ENCODE measurements at places on chromosomes 7 and 10.

DNA sequence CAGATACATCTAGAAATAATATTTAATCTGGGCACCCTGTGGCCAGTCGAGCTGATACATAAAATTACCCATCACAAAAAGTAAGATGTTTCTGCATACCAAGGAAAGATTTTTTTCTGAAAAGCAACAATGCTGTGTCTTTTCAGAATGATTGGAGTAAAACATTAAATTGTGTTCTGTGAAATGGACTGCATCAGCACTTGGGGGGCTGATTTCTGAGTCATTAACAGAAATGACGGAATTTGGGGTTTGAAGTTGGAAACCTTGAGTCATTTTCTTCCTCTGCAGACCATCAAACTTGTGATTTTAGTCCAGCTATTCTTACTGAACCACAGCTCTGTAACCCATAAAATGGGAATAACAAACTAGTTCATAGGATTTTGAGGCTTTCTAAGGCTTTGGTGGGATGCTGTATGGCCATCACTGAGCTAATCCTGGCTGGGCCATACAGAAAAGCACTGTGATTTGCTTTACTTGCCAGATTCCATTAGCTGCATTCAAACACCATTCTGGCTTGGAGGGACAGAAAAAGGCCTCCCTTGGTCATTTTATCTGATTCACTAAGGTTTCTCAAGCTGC lies 739.4 kb upstream of the IGFBP3 start:
- DNase-seq, result no peak

- peak; percentile 37 for DNase-seq
Measured at GRCh38 chr10:35025916-35026315, 64.2 kb downstream of the CUL2 start.

DNA sequence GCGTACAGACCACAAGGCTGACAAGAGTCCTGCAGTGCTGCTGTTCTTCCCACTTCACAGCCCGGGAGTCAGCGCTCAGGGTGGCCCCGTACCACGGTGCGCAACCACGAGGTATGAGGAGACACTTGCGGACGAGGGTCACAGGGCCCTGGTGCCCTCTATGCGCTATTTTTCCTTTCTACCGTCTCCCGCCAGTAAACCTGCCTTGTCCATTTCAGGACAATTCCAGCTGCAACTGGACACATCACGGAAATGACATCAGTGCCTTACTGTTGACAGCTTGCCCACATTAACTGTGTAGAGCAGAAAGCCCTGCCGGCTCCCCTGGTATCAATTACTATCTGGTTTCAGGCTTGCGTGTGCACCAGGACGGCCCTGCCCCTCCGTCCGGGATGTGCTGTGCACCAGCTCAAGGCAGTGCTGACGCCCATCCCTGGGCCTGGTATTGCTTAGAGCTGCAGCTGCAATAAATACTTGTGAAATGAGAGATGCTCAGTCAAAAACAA lies 65.1 kb downstream of the ZRANB1 start:
- no peak for DNase-seq

- DNase-seq, result no peak
Measured at GRCh38 chr10:60565492-60565891, 175.8 kb upstream of the ANK3 start.

GRCh38 chr10:114393482-114393881 lies 10.8 kb downstream of the AFAP1L2 start:
- DNase-seq, result no peak

DNA sequence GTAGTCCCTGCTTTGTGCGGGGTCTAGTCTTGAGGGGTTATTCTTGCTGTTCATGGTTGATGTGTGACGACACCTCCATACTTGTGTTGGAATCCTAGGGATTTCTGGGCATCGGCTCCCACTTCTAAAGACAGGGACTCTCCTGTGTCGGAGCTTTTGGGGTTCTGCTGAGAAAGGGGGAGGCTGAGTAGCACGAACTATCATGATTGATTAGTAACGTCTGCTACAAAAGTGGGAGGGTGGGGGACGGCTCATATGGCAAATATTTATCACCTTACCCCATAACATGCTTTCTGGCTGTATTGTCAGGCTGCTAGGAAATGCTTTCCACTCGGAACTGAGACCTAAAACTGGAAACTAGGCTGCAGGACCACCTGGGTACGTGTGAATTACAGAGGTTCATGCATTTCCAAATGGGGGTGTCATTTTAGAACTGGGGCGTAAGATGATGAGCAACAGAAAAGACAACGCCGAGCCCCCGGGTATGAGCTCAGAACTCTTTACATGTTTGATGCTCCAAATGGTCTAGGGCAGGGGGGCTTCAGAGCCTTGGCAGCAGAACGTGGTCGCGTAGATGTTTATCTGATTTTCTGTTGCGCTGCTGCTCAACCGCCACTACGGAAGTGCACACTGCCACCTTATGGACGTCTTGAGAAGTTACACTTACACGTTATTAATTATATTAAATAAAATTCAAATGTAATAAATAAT lies 15.1 kb upstream of the NME8 start:
- peak; percentile 72 for DNase-seq

DNA sequence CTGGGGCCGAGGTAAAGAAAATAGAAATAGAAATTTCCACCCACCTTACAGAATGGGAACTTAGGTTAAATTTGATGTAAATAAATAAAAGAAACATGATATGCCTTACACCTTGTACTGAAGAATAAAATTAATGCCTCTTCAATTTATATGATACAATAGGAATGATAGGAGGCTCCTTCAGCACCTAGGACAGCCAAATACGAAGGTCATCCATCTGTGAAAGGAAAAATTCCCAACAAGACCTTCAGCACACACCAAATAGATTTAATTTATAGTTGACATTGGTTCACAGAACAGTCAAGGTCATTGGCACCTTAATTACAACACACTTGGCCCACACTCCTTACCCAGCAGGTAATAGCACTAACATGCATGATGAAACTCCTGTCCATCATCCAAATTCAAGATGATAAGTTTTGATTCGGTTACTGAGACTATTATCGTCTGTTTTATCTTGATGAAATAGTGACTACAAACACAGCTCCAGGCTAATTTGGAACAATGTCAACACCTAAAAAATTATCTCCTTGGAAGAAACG lies 250.9 kb downstream of the SNX13 start:
- peak; percentile 44 for DNase-seq

DNA sequence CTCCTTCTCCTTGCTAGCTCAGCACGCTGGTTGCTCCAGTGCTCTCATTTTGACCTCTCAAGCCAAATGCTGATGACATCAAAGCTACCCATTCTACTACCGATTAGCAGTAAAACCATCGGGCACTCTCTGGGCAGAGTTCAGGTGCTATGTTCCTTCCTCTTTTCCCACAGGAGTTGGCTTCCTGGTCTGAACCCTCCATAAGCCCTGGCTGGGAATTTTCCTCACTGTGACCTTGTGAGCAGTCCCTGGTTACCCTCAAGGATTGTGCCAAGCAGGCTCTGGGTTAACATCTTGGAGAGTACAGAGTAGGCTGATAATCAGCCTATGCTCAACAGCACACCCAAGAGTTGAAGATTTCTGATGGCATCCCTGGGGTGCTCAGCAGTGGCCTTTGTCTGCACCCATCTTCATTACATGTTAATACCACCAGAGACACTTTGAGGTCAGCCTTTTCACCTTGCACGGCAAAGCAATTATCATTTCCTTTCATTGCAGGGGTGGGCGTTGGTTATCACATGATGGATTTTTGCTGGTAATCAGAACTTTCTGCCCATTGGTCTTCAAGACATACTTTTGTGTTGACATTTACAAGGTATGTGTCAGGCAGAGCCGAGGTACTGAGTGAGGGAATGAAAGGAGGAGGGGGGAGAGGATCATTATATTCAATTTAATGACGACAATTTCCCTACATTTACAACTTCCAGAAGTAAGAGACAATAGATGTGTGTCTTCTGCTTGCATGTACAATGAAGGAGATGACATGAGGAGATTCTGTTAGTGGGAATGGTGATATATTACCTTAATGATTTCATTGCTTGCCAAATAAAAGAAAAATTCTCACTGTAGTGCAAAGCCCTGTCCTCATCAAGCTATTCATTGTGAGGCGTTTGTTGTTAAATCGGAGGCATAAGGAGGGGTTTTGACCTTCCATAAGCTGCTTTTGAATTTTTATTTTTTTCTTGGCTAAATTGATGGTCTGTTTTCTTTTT lies 452.0 kb downstream of the LRMDA start:
- no peak for DNase-seq

GRCh38 chr7:102897211-102897631 lies 15.6 kb upstream of the LRRC17 start:
- no peak for DNase-seq

DNA sequence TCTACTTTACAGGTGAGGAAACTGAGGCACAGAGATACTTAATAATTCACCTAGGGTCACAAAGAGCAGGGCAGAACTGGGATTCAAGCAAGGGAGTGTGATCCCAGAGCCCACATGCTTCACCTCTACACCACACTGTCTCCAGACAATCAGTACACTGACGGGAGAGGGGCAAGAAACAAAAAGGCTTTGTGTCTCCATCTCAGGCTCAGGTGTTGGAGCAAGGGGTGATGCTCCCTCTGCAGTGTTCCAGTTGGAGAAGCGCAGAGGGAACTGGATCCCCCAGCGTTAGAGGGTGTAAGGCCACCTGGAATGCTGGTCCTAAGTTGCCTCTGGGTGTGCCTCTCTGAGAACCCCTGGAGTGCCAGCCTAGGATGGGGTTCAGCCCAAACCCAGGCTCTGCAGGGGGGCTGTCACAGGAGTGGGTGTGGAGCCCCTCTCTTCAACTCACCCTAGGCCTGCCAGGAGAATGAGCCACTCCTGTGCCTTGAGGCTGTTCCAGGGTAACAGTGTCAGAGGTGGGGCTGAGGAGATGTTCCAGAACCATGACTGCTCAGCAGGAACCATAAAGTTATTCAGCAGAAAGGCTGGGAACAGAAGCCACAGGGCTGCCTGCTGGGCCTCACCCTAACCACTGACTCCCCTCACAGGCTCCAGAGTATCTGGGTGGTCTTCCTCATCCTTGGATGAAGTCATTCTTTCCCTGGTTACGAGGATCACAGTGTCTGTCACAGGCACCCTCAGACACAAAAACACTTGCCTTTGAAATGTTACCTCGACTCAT lies 5.5 kb downstream of the RBP4 start:
- no peak for DNase-seq

GRCh38 chr10:49407552-49408137 lies 11.8 kb upstream of the DRGX start:
- peak; percentile 78 for DNase-seq

DNA sequence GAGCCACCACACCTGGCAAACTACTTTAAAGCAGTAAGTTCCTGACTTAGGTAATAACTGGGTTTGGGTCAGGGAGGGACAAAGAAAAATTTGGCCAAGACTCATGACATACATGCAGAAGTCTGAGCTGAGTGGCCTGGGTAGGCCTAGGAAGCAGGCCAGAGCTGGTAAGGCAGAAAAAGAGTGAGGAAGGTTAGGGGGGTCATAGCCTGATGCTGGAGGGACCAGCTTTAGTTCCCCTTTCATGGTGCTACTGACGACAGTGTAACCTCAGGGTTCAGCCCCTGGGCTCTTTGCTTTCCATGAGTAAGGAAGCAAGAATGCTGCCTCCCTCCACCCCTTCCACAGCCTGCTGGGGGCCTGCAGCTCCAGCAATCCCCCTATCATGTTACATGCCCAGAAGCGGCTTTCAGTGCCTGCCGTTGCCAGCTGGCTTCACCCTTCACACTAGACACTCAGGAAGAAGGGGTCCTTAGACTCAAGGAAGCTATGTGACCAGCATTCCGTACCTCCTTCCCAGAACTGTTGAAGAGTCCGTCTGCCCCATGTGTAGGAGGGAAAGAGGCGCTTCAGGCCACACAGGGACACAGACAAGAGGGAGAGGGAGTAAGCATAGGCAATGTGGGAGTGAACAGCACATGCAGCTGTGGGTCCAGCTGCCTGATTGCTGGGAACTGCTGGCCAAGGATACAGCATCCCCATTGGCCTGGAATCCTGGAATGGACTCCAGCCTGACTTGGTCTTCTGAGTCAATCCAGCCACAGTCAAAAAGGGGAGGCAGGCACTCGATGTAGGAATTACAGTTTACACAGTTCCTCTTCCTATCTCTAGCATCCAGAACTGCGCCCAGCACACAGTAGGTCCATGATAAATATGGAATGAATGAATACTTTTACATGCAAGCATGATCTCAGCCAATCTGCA lies 4.1 kb upstream of the PLAU start:
- peak; percentile 88 for DNase-seq

- no peak for DNase-seq
Measured at GRCh38 chr7:51066405-51066882, 250.2 kb downstream of the COBL start.

DNA sequence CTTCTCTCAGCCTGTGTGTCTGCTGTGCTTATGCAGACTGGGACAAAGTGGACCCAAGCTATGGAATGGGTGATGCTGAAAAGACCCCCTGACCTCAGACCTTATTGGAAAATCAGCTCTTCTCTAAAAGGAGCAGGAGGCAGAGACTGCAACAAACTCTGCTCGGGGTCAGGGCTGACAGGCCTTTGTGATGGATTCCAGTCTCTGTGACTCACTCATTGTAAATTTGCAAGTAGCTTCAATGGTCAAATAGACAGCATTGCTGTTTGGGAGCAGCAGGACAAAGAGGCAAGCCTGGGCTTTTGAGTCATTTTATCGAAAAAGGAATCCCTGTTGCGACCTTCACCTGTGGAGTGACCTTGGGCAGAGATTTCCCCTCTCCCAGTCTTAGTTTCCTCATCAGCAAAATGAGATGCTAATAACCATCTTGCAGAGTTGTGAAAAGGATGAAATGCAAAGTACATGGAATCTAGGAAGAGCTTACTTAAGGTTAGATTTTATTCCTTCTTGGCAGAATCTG lies 26.1 kb upstream of the GPR26 start:
- no peak for DNase-seq

- peak; percentile 25 for DNase-seq
Measured at GRCh38 chr10:14102056-14102455, 228.7 kb downstream of the FRMD4A start.

- peak; percentile 92 for DNase-seq
Measured at GRCh38 chr7:90492250-90492649, 22.8 kb downstream of the PTTG1IP2 start.

- peak; percentile 61 for DNase-seq
Measured at GRCh38 chr7:34845666-34846361, 187.8 kb downstream of the NPSR1 start.

GRCh38 chr7:143287339-143287934 lies 714 bp upstream of the CASP2 start:
- peak; percentile 10 for DNase-seq

- peak; percentile 82 for DNase-seq
Measured at GRCh38 chr10:74231375-74231774, 80.4 kb downstream of the ADK start.

DNA sequence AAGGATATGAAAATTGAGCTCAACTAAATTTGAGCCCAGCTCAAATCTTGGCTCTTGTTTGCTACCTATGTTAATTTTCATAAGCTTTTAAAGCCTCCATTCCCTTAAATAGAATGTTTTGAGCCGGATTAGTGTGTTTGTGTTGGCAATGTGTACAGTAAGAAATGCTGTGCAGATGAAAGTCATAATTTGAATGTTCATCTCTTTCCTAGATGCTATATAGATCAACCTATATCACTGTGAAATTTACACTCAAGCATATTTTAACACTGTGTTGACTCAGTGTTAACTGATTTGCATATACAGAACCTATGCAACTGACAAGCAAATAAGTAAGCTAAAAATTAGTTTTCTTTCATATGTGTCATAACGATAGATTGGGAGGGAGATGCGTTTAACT lies 272.5 kb downstream of the TFEC start:
- DNase-seq, result no peak
